Sigmoid colon (tissue), 7 donors: ENCODE measurements at places on chromosomes 5 and 9. TPM values are rescaled to one million over a fixed set of nuclear protein-coding genes. Genes with fewer than 3 reads are reported as not detected.

PCDHGA12 gene
- polyA plus RNA-seq, result not detected

GRCh38 chr5:106698169-106698568, 972.6 kb downstream of the EFNA5 start:
- no peaks in the 10 kb centered on the region for H3K36me3 ChIP-seq
- no peaks in the 10 kb centered on the region for H3K27me3 ChIP-seq
- no peak for DNase-seq
- no peak overlapping the region for H3K4me3 ChIP-seq
- H3K4me1 ChIP-seq, result no peaks in the 10 kb centered on the region

GRCh38 chr9:26292943-26293342, 599.7 kb downstream of the CAAP1 start:
- no peaks in the 10 kb centered on the region for H3K27me3 ChIP-seq
- H3K36me3 ChIP-seq, result no peaks in the 10 kb centered on the region
- no peak overlapping the region for H3K27ac ChIP-seq
- H3K4me3 ChIP-seq, result no peak overlapping the region
- DNase-seq, result no peak

LMBRD2 gene
- 3.9 TPM for polyA plus RNA-seq
